ENCODE measurements at places on chromosomes 12 and 14.

DNA sequence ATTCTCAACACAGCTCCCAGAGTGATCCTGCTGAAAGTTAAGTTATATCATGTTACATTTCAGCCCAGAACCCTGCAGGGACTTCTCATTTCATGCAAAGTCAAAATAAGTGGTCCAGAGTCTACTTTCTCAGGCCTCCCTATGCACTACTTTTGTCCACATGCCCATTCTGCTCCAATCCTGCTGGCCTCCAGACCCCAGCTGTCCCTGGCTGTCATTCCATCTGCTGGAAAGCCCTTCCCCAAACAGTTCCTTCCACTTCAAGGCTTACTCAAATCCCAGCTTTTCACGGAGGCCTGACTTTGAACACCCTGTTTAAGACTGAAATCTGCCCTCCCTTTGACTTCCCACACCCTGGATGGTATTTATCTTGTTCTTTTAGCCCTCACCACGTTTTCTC, 109.8 kb upstream of the DNM1L start:
- no peak for DNase-seq

DNA sequence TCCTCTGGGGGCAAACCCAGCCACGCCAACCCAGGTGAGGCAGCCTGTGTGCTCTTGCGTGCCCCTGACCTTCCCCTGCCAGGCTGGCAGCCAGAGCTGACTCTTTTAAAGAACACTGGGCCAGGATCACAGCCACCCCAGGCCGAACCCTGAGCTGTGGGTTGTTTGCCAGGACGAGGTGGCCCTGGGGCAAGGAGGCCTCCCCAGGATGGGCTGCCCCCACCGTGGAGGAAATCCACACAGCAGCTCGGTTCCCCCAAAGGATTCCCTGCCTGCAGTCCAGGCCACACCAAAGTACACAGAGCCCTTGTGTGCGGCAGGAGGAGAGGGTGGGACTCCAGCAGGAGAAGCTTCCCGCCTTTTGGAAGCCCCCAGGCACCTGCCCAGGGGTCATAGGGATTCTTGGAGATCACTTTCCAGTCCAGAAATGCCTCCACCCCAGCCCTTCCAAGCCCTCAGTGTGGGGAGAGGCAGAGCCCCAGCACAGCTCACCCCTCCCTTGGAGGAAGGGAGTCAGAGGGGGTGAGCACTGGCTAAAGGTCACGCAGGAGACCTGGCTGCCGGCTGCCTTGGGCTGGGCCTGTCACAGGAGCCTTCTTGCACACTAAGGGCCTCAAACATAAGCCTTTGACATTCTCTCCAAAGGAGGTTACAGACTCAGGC, 115.6 kb downstream of the CALM1 start:
- no peak for DNase-seq

DNA sequence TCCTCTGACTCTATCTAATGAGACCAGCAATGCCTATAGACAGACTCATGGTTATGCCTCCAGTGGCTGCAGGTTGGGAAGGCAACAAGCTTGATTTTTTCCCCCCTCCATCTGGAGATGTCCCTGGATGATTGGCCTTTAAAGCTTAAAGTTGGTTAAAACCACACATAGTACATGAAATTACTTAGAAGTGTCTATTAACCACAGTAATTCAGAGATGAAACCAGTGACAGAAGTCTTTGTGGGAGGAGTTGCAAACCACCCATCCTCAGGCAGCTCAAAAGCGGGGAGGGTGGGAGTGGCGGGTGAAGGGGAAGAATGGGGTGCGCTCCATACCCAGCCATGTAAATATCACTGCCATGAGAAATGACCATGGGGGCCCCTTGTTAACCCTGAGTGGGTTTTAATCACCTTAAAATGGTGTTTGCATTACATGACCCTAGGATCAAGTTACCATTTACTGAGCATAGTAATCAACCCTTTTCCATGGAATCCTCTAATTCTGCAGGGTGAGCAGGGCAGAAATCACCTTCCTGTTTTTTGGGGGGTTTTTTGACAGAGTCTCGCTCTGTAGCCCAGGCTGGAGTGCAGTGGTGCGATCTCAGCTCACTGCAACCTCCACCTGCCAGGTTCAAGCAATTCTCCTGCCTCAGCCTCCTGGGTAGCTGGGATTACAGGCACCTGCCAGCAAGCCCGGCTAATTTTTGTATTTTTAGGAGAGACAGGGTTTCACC, 133.5 kb downstream of the FOXN3 start:
- peak; percentile 60 for DNase-seq

GRCh38 chr12:118741194-118741593, 240.1 kb upstream of the SRRM4 start:
- DNase-seq = no peak

- no peak for DNase-seq
Measured at GRCh38 chr12:118908811-118909210, 72.5 kb upstream of the SRRM4 start.

GRCh38 chr12:4307593-4308333, 13.2 kb upstream of the TIGAR start:
- no peak for DNase-seq

DNA sequence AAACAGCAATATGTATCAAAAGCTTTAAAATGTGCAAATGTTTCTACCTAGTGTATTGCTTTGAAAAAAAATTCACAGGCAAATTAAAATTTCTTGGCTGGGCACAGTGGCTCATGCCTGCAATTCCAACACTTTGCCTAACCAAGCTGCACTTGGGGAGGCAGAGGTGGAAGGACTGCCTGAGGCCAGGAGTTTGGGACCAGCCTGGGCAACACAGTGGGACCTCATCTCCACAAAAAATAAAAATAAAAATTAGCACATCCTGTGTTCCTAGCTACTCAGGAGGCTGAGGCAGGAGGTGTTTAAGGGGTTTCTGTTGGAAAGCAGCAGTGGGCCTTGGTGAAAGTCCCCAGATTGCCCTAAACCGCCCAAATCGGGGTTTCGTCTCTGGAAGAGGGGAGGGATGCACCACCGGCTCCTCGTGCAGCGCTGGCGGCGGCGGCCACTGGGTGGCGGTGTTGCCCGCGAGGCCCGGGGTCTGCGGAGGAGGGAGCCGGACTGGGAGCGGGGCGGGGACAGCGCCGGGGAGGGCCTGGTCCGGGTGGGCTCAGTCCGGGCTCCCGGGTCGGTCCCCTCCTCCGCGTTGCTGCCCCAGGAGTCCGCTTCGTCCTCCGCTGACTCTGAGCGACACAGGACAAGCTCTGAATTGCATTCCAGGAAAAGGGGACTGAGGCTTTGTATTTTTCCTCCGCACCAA, 265.6 kb downstream of the AACS start:
- peak; percentile 71 for DNase-seq
